ENCODE measurements at places on chromosomes 5 and 9. TPM values are rescaled to one million over a fixed set of nuclear protein-coding genes. Genes with fewer than 3 reads are reported as not detected.

Gene CDH10
- total RNA-seq: 1.9 TPM

Gene CARD19
- total RNA-seq: 41.2 TPM

Gene LHX3
- not detected for total RNA-seq

Gene PCSK5
- 3.3 TPM for total RNA-seq

Gene DAB2IP
- 6.1 TPM for total RNA-seq

Gene PCDHA7
- 2.5 TPM for total RNA-seq

Gene HAVCR2
- under 0.01 TPM for total RNA-seq

Gene ACTBL2
- total RNA-seq: 0.19 TPM

Gene CMBL
- total RNA-seq: 7.7 TPM

Data from regular cardiac myocyte (primary cell).